ENCODE measurements at places on chromosomes 6 and 20. TPM values are rescaled to one million over a fixed set of nuclear protein-coding genes. Genes with fewer than 3 reads are reported as not detected.

PRSS35 gene
- total RNA-seq: not detected

RSPO3 gene
- not detected for total RNA-seq

DTD1 gene
- total RNA-seq: 33.4 TPM

- H3K27me3 ChIP-seq: peaks cover 68% of the 10 kb centered on the region
- peaks cover 16% of the 10 kb centered on the region for H3K4me1 ChIP-seq
- peaks cover 2% of the 10 kb centered on the region for H3K36me3 ChIP-seq
- H3K4me3 ChIP-seq: peak overlapping the region; percentile 68
Observed at GRCh38 chr6:11044712-11045167, 635 bp upstream of the ELOVL2 start.

GRCh38 chr6:151025076-151025475 is 159.6 kb downstream of the MTHFD1L start:
- no peak for DNase-seq
- H3K27me3 ChIP-seq: no peaks in the 10 kb centered on the region
- peaks cover 7% of the 10 kb centered on the region for H3K4me1 ChIP-seq
- peaks cover 22% of the 10 kb centered on the region for H3K36me3 ChIP-seq

GRCh38 chr6:24903681-24904080 is 32.1 kb downstream of the RIPOR2 start:
- no peak overlapping the region for H3K4me3 ChIP-seq
- H3K27me3 ChIP-seq: no peaks in the 10 kb centered on the region
- H3K27ac ChIP-seq: no peak overlapping the region
- H3K4me1 ChIP-seq: peaks cover 80% of the 10 kb centered on the region

DNA sequence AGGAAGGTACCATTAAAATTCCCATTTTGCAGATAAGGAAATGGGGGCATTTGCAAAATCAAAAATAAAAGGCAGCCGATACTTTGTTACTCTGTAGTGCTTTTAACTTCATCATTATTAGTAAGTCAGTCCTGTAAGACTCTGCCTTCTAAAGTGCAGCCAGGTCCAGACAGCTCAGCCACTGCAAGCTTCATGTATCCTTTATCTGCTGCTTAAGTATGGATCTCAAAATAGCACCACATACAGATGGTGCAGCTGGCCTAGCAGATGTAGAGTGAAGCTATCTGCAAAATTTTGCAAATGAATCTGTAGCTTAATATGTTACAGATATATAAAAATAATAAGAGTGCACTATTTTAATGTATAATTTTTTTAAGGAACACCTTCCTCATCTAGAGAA is 53.4 kb downstream of the NUS1 start:
- no peaks in the 10 kb centered on the region for H3K4me1 ChIP-seq
- H3K27me3 ChIP-seq: no peaks in the 10 kb centered on the region
- no peak for DNase-seq
- H3K36me3 ChIP-seq: no peaks in the 10 kb centered on the region
- H3K4me3 ChIP-seq: no peak overlapping the region

DNA sequence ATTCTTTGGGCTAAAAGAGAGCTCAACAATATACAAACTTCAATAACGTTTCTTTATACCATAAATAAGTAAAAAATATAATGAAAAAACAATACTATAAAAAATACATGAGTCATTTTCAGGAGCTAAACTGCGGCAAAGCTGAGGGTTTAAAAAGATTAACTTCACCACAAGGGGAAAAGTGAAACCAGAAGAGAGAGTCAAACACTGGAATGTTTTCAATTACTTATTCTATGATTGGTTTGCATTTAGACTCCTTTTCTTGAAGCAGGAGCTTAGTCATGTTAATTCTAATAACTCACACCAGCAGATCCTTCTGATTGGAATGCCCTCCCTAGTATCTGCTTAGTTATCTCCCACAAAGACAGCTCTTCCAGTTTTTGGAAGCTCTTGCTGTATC is 627.3 kb downstream of the UTRN start:
- no peak overlapping the region for H3K4me3 ChIP-seq
- no peaks in the 10 kb centered on the region for H3K36me3 ChIP-seq
- no peak overlapping the region for H3K27ac ChIP-seq
- DNase-seq: no peak
- H3K4me1 ChIP-seq: peaks cover 3% of the 10 kb centered on the region

Measured in activated CD4-positive, alpha-beta memory T cell treated with anti-CD3 and anti-CD28 coated beads, Interleukin-2, amount 10 ng/mL, durations not matched to agents 7 days and 5 days (primary cell).